ENCODE measurements at places on chromosomes 12 and 14. TPM values are rescaled to one million over a fixed set of nuclear protein-coding genes. Genes with fewer than 3 reads are reported as not detected.

- H3K4me3 ChIP-seq: no peak overlapping the region
- no peaks in the 10 kb centered on the region for H3K4me1 ChIP-seq
- peak overlapping the region; percentile 34 for H3K27ac ChIP-seq
- H3K27me3 ChIP-seq: no peaks in the 10 kb centered on the region
- no peaks in the 10 kb centered on the region for H3K36me3 ChIP-seq
Observed at GRCh38 chr12:8664228-8664913, 1.7 kb upstream of the MFAP5 start.

DNA sequence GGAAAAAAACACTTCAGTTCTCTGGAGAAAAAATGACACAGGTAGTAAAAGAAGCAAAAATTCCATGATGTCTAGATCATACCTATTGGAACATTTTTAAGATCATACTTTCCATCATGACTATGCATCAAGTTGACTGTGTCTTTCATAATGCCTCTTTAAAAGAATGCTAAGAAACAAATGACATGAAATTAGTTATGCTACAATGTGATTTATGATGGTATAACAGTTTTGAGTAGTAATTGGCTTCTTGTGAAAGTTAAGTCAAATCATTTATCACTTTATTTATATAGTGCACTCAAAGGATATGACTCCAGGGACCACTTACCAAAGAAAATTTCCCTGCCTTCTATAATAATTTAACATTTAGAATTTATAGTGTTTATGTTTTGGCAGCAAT, 28.5 kb downstream of the RASSF9 start:
- H3K27ac ChIP-seq: no peak overlapping the region
- H3K4me1 ChIP-seq: no peaks in the 10 kb centered on the region
- no peaks in the 10 kb centered on the region for H3K27me3 ChIP-seq

DNA sequence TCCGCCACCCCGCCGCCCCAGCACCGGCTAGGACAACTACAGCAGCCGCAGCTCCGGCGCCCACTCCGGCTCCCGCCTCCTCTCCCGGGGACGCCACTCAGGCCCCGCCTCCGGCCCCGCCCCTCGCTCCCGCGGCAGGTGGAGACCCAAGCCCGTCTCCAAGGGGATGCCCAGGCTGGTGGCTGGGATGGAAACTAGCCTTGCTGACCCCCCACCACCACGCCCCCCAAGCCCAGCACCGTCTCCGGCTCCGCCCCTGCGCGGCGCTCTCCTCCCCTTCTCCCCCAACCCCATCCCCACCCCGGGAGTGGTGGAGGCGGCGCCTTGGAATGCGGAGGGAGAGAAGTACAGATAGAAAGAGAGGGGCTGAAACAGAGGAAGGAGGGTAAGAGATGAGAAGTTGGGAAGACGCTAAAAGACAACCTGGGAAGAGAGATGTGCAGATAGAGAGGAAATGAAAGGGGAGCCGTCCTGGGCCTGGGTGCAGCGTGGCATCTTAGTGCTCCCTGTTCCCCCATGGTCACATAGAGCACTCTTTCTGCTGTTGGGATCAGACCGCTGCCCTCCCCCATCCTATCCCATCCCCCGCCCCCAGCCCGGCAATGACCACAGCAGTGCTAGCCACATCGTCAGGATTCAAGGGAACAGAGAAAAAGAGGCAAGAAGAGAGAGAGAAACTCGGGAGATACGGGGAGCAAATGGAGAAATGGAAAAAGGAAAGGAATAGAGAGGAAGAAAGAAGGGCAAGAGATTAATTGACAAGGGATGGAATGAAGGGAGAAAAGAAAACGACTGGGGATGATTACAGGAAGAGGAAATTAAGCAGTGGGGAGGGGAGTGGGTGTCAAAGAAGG, at the start of gene ITGA7:
TSS of gene ITGA7 (minus strand) at position 64 of the 854 bp plus-strand sequence. CDS start 222 bp downstream, outside the sequence.
- H3K36me3 ChIP-seq: no peaks in the 10 kb centered on the region
- peak; percentile 78 for DNase-seq
- H3K27ac ChIP-seq: peak within 1 kb of the TSS; percentile 95

GRCh38 chr14:65821224-65821753, 408.8 kb downstream of the FUT8 start:
- DNase-seq: no peak
- no peaks in the 10 kb centered on the region for H3K4me1 ChIP-seq
- no peaks in the 10 kb centered on the region for H3K36me3 ChIP-seq
- H3K4me3 ChIP-seq: no peak overlapping the region
- H3K27ac ChIP-seq: no peak overlapping the region

GRCh38 chr14:73888460-73888725, 1.7 kb downstream of the ZNF410 start:
- DNase-seq: no peak
- no peak overlapping the region for H3K4me3 ChIP-seq
- peaks cover 30% of the 10 kb centered on the region for H3K4me1 ChIP-seq
- no peak overlapping the region for H3K27ac ChIP-seq
- no peaks in the 10 kb centered on the region for H3K36me3 ChIP-seq
- no peaks in the 10 kb centered on the region for H3K27me3 ChIP-seq

GRCh38 chr12:104686196-104686595, 229.4 kb downstream of the CHST11 start:
- no peak overlapping the region for H3K27ac ChIP-seq
- no peak for DNase-seq
- no peaks in the 10 kb centered on the region for H3K27me3 ChIP-seq
- no peaks in the 10 kb centered on the region for H3K36me3 ChIP-seq
- H3K4me1 ChIP-seq: no peaks in the 10 kb centered on the region
- H3K4me3 ChIP-seq: no peak overlapping the region

GRCh38 chr12:52796839-52797528, 1.1 kb upstream of the KRT3 start:
- H3K27me3 ChIP-seq: no peaks in the 10 kb centered on the region
- no peaks in the 10 kb centered on the region for H3K36me3 ChIP-seq
- H3K4me3 ChIP-seq: no peak overlapping the region
- H3K4me1 ChIP-seq: no peaks in the 10 kb centered on the region
- no peak overlapping the region for H3K27ac ChIP-seq

GRCh38 chr12:2642896-2643425, 151.8 kb upstream of the FKBP4 start:
- no peak overlapping the region for H3K4me3 ChIP-seq
- H3K27ac ChIP-seq: no peak overlapping the region
- no peak for DNase-seq
- H3K4me1 ChIP-seq: no peaks in the 10 kb centered on the region
- H3K36me3 ChIP-seq: no peaks in the 10 kb centered on the region

DNA sequence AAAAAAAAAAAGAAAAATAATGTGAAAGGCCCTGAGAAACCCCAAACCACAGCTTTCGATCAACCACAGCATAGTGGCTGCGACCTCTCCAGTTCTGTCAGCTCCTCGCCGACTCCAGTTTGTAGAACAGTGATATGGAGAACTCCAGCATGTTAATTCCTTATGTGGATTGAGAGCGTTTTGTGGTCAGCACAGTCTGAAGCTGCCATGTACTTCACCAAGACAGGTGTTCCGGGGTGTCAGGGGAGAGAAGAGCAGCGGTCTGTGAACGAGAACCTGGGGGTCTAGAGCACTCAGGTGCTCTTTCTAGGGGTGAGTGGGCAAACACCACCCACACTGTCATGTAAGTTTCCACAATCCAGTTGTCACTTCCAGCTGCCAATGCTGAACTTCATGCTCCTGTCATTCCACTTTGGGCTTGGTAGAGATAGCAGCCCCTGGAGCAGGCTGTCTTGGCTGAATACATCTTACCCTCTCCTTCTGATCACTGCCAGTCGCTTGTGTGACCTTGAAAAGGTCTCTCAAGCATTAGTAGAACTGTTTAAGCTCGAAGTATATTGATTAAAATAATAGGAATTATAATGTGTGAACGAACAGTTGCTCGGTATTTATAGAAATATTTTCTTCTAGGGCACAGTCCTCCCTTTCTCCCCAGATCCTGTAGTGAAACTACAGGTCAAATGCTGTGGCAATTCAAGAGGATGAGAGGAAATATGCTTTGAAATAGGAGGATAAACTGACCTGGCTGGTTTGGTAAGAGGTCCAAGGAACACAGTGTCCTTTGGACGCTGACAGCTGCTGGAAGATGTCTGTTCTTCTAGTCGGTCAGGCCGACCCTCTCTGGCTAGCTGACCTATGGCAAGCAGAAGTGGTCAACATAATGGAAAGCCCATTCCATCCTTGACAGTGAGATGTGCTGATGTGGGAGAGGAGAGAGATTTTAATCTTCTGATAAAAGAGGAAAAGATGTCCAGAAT, 15.7 kb upstream of the MAX start:
- no peaks in the 10 kb centered on the region for H3K27me3 ChIP-seq
- no peak overlapping the region for H3K4me3 ChIP-seq
- no peaks in the 10 kb centered on the region for H3K36me3 ChIP-seq
- peak; percentile 55 for DNase-seq
- peaks cover 8% of the 10 kb centered on the region for H3K4me1 ChIP-seq
- H3K27ac ChIP-seq: peak overlapping the region; percentile 61

GRCh38 chr12:130053651-130054069, 108.6 kb upstream of the FZD10 start:
- no peaks in the 10 kb centered on the region for H3K27me3 ChIP-seq
- H3K4me1 ChIP-seq: no peaks in the 10 kb centered on the region
- H3K4me3 ChIP-seq: no peak overlapping the region

GRCh38 chr14:73761618-73762355, 47.6 kb upstream of the PNMA1 start:
- peak overlapping the region; percentile 89 for H3K27ac ChIP-seq
- no peaks in the 10 kb centered on the region for H3K36me3 ChIP-seq
- H3K27me3 ChIP-seq: no peaks in the 10 kb centered on the region
- no peak overlapping the region for H3K4me3 ChIP-seq
- no peak for DNase-seq

GRCh38 chr12:49792976-49793580, 35.1 kb downstream of the NCKAP5L start:
- no peaks in the 10 kb centered on the region for H3K27me3 ChIP-seq
- H3K27ac ChIP-seq: no peak overlapping the region
- no peaks in the 10 kb centered on the region for H3K36me3 ChIP-seq
- no peak for DNase-seq
- no peaks in the 10 kb centered on the region for H3K4me1 ChIP-seq
- H3K4me3 ChIP-seq: no peak overlapping the region

Gene FAM222A
- total RNA-seq: 18.5 TPM

- no peak overlapping the region for H3K4me3 ChIP-seq
- H3K4me1 ChIP-seq: no peaks in the 10 kb centered on the region
- DNase-seq: no peak
- H3K36me3 ChIP-seq: no peaks in the 10 kb centered on the region
- H3K27ac ChIP-seq: no peak overlapping the region
Observed at GRCh38 chr14:71372411-71372838, 465.2 kb downstream of the PCNX1 start.

DNA sequence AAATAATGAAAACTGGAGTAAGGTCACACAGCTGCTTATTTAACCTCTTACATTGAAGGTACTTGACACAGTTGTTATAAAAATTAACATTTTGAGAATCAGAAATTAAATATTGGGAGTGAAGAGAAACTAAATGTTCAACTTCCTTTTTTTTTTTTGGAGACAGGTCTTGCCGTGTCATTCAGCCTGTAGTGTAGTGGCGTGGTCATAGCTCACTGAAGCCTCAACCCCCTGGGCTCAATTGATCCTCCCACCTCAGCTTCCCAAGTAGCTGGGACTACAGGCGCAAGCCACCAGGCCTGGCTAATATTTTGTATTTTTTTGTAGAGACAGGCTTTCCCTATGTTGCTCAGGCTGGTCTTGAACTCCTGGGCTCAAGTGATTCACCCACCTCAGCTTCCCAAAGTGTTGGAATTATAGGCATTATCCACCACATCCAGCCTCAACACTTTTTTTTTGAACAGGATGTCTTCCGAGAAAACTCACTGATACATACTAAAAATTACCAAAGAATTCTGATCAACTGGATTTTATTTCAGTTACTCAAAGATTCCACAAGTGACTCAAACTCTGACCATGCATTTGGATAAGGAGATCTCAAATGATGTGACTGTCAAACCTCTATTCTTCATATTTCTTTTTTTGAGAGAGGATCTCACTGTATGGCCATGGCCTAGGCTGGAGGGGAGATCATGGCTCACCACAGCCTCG, 35.4 kb downstream of the SGPP1 start:
- no peaks in the 10 kb centered on the region for H3K27me3 ChIP-seq
- no peak overlapping the region for H3K27ac ChIP-seq
- no peaks in the 10 kb centered on the region for H3K36me3 ChIP-seq

Gene TC2N
- 7.6 TPM for total RNA-seq

Gene ALDH6A1
- total RNA-seq: 5.9 TPM

DNA sequence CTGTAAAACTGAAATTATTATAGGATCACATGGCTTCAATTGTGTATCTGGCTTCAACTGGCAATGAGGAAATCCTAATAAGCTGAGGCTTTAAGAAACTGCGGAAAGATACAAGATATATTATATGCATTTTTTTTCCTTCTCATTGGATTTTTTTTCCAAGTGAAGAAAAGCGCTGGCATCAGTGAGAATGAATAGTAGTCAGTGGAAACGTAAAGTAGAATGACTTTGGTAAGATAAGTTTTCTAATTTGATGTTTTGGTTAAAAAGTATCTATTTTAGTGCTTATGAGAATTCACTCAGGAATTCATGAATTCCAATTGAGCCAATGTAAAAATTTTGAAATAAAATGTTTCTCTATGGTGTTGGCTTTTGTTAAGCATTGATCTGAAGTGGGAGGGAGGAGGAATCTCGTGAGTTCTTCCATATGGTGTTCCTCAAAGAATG, 173.5 kb upstream of the FRMD6 start:
- H3K4me1 ChIP-seq: peaks cover 39% of the 10 kb centered on the region
- no peak overlapping the region for H3K4me3 ChIP-seq
- H3K27ac ChIP-seq: no peak overlapping the region
- H3K36me3 ChIP-seq: no peaks in the 10 kb centered on the region
- H3K27me3 ChIP-seq: no peaks in the 10 kb centered on the region

DNA sequence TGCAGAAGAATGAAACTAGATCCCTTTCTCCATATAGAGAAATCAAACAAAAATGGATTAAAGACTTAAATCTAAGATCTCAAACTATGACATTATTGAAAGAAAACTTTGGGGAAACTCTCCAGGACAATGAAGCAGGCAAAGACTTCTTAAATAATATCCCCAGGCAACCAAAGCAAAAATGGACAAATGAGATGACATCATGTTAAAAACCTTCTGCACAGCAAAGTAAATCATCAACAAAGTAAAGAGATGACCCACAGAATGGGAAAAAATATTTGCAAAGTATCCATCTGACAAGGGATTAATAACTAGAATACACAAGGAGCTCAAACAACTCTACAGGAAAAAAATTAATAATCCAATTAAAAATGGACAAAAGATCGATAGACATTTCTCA, 101.0 kb downstream of the RALGAPA1 start:
- H3K4me3 ChIP-seq: no peak overlapping the region
- peaks cover 24% of the 10 kb centered on the region for H3K36me3 ChIP-seq
- H3K27me3 ChIP-seq: no peaks in the 10 kb centered on the region
- DNase-seq: no peak
- no peaks in the 10 kb centered on the region for H3K4me1 ChIP-seq

Gene SMCO2
- total RNA-seq: not detected

- H3K27ac ChIP-seq: no peak overlapping the region
- no peaks in the 10 kb centered on the region for H3K4me1 ChIP-seq
- DNase-seq: no peak
- no peaks in the 10 kb centered on the region for H3K27me3 ChIP-seq
- no peak overlapping the region for H3K4me3 ChIP-seq
- H3K36me3 ChIP-seq: no peaks in the 10 kb centered on the region
Observed at GRCh38 chr14:78197051-78197450, 26.9 kb downstream of the NRXN3 start.

- DNase-seq: no peak
- no peaks in the 10 kb centered on the region for H3K4me1 ChIP-seq
- no peaks in the 10 kb centered on the region for H3K36me3 ChIP-seq
- no peak overlapping the region for H3K27ac ChIP-seq
- H3K4me3 ChIP-seq: no peak overlapping the region
- H3K27me3 ChIP-seq: no peaks in the 10 kb centered on the region
Observed at GRCh38 chr14:26773906-26774593, 176.2 kb upstream of the NOVA1 start.

Gene VWF
- 95.1 TPM for total RNA-seq

Gene LBHD2
- not detected for total RNA-seq
